ENCODE measurements at places on chromosomes 13 and 19.

DNA sequence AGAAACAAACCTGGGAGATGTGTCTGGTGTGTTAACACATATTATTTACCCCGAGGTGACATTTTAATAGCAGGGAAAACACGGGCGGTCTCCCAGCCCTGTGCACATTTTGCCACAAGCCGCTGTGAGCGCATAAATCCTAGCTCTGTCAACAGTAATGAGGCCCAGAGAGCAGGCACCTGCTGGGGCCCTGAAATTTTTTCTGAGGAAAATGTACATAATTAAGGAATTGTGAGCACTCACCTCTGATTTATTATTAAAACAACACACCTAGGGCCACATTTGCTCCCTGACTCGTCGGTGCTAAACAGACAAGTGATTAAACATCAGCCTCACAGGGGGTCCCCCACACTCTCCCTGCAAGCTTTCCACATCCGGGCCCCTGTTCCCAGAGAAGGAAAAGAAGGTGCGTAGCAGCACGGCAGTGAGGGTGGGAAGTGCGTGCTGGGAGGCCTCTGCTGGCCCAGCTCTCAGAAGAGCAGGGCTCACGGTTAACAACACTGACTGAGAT lies 616.3 kb downstream of the UQCRFS1 start:
- no peak for DNase-seq

DNA sequence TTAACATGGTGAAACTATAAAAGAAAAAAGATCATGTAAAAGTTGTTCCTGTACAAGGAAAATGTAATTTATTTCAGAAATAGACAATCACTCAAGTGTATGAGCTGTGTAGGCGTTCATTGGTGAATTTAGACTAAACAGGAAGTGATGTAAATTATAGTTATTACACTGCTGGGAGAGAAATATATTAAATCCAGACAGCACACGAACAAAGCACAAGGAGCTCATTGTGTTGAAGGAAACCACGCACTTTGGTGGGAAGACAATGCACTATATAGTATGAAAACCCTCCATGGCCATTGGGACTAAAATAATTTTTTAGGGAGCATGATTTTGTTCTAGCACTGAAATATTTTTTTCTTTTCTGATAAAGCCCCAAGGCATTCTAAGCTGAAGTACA lies 450.5 kb downstream of the KLF12 start:
- no peak for DNase-seq

DNA sequence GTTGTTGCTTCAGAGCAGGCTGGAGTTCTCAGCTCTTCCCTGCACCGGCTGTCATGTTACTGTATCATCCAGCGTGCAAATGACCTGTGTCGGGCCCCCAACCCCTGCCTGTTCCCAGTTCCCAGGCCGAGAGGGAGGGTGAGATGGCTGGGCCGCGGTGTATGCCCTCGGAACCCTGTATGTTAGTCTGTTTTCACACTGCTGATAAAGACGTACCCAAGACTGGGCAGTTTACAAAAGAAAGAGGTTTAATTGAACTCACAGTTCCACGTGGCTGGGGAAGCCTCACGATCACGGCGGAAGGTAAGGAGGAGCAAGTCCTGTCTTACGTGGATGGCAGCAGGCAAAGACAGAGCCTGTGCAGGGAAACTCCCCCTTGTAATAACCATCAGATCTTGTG lies 10.9 kb downstream of the TMEM255B start:
- DNase-seq: no peak

DNA sequence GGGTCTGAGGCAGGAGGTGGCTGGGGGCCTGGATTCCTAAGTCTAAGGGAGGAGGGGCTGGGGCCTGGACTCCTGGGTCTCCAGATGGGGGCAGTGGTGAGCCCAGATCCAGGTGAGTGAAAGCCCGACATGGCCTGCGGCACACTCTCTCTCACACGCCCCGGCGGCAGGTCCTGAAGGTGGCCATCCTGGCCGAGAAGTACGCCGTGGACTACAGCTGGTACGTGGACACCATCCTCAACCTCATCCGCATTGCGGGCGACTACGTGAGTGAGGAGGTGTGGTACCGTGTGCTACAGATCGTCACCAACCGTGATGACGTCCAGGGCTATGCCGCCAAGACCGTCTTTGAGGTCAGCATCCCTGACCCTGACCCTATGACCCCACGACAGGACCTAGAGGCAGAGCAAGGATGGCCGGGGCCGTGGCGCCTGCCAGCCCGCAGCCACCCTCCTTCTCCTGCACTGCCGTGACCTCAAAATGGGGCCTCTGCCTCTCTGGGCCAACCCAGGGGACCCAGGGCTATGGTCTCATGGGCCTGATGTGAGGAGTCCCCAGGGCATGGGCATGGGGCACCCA lies 13.2 kb downstream of the FUZ start:
- DNase-seq: no peak

DNA sequence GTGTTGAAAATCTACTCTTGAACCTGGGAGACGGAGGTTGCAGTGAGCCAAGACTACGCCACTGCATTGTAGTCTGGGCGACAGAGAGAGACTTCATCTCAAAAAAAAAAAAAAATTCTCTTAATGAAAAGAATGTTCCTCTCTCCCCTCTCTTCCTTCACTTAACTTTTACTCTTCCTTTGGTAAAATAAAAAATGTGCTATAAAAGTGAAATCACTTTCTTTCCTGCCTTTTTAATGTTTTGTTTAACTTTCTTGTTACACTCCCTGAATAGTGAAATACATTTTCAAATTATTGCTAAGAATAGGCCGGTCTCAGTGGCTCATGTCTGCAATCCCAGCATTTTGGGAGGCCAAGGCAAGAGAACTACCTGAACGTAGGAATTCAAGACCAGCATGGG lies 86.5 kb downstream of the DACH1 start:
- DNase-seq: no peak

GRCh38 chr13:40600149-40600751 lies 66.2 kb downstream of the FOXO1 start:
- DNase-seq: no peak

- no peak for DNase-seq
Measured at GRCh38 chr19:51012661-51013190, 6.8 kb downstream of the KLK10 start.

- DNase-seq: peak; percentile 89
Measured at GRCh38 chr13:79194272-79194671, 211.8 kb downstream of the RBM26 start.

- no peak for DNase-seq
Measured at GRCh38 chr19:57233207-57233606, 2.4 kb downstream of the AURKC start.

DNA sequence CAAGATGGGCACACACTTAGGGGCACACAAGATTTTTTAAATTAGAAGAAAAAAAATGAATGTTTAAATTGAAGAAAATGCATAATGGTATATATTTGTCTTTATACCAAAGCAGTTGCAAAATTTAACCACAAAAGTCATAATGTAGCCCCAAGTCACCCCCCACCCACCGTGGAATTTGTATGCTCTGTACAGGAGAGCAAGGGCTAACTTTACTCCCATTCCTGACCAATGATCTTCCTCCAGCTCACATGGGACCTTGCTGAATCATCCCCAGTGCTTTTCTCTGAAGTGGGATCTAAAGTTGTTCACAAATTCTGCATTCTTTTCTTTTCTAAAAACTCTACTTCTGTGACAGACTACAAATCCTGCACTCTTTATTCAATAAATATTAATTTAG lies 597.0 kb downstream of the UQCRFS1 start:
- DNase-seq: no peak

DNA sequence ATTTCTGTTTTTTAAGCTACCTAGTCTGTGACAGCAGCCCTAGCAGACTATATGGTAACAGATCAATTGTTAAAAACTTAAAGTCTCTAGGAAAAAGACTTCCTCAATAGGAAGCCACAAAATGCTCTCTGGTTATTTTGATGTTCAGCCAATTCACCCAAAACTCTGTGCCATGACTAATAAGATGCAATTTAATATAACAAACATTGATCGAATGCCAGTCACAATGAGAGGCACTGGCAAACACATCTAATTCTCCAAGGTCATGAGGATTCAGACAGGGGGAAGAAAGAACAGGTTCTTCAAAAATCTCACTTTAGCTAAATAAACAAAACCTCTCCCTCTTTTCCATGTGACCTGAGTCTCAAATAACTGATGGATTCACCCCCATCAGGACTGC lies 107.5 kb downstream of the SUCLA2 start:
- no peak for DNase-seq

DNA sequence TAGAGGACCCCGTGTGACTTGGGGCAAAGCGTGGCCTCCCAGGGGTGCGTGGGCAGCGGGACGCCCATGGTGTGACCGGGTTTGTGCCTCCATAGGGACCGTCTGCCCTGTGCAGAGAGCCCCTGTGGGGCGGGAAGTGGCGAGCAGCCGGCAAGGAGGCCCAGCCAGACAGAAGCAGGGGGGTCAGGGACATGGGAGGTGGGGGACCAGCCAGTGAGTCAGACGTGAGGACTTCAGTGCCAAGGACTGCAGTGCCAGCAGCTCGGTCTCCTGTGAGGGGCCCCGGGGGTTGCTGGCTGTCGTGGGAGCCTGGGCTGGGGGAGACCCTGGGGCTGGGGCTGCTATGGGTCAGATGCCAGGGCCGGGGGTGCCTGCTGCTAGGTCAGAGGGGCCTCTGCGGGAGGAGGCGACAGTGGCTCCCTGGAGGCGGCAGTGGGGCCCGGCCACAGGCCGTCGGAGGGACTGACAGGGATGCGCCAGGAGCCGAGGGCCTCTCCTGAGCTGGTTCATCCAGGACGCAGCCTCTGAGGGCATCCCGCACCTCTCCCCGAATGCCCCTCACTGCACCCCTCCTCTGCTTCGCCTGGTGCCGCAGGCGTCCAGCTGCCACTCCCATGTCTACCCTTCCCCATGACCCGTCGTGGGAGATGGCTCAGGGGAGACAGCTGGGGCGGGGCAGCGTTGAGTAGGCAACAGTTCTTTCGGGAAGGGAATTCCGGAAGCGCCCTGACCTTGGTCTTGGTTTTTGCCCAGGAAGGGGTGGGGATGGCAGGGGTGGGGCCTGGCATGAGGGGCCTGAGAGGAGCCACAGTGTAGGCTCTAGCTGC lies 80.0 kb downstream of the KDM4B start:
- DNase-seq: no peak

DNA sequence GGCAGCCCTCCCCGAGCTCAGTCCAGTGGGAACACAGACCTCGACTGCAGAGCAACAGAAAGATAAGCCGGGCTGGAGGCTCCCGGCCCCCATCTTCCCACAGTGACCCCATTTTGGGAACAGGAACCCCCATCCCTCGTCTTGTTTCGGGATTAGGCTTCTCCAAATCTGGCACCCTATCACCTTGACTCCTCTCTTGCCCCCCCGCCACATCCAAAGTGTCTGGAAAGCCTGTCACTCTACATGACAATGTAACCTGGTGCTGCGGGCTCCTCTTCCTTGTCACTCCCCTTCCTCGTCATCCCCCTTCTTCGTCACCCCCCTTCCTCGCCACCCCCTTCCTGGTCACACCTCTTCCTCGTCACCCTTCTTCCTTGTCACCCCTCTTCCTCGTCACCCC lies 10.1 kb downstream of the PAK4 start:
- no peak for DNase-seq

GRCh38 chr13:99655351-99656091 lies 154.2 kb downstream of the TM9SF2 start:
- no peak for DNase-seq

DNA sequence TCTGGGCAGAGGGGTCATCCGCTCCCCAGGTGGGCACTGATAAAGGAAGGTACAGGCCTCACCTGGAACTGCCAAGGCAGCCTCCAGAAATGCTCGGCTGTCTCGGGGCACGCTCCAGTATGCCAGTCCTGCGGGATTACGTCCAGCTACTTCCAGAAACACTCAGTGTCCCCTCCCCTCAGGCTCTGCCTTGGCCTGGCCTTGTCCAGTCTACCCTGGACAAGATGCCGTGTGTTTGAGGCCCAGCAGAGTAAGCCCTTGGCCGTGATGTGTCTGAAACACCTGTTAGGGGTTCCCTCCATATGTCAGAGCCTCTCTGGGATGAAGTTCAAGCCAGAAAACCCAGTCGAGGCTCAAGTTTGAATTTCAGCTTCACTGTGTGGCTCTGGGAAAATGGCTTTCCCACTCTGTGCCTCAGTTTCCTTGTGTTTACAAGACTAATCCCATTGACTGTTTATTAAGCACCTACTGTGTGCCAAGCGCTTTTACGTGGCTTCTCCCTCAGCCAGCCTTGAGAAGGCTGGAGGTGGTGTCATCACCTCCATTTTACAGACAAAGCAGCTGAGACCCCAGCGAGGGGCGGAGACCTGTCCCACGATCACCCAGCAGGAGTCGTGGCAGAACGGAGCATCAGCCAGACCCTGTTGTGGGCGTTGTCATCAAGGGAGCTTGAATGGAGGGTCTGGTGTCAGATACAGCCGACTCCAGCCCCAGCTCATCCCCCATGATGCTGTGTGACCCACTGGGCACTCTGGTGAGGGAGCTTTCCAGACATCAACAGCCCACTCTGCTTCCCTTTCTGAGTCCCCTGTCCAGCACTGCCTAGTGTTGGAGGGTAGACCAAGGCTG lies 2.0 kb upstream of the PIK3R2 start:
- DNase-seq: no peak

GRCh38 chr19:44912854-44913253 lies 1.6 kb upstream of the APOC1 start:
- no peak for DNase-seq

GRCh38 chr13:97397267-97397666 lies 36.7 kb upstream of the RAP2A start:
- DNase-seq: no peak

DNA sequence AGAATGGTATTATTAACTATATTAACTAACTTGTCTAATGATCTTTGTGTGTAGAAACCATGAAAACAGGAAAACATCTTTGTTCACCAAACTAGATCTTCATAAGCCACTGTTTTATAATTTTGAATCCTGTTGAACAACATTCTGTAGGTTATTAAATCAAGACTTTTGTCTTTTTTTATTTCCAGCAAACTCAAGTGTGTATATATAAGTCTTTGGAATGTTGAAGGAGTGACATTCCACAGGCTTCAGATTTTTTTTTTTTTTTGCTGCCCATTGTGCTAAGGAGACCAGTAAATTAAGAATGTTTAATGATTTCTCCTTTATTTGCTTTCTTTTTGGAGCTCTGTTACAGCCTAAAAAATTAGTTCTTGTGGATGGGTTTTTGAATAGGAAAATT lies 89.6 kb downstream of the LMO7 start:
- no peak for DNase-seq

GRCh38 chr13:93467175-93467574 lies 240.6 kb downstream of the GPC6 start:
- no peak for DNase-seq

- peak; percentile 51 for DNase-seq
Measured at GRCh38 chr19:6739883-6740588, 556 bp downstream of the TRIP10 start.

DNA sequence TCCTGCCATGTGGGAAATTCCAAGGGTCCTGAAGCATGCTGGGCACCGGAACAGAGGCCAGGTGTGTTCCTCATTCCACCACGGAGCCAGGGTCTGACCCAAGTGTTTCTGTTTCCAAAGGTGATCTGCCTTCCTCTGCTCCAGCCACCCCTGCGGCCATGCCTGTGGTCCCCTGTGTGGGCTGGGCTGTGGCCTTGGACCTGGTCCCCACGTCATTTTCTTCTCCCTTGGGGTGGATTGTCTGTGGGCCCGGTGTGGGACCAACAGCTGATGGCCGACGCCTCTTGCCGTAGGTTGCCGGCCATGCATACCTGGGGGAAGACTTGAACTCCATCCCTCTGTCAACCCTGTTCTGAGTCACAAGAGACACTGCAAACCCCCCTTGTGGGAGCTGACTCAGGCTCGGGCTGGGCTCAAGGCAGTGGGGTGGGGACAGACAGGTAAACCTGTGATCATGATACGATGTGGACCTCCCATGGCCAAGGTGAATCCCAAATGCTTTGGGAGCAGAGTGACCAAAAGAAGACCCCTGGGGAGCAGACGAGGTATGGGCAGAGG lies 35.0 kb downstream of the ATP11A start:
- no peak for DNase-seq

GRCh38 chr13:74158571-74159352 lies 24.6 kb upstream of the KLF12 start:
- DNase-seq: no peak

- DNase-seq: no peak
Measured at GRCh38 chr19:11495885-11496284, 9.8 kb downstream of the ZNF653 start.
